Activated CD8-positive, alpha-beta memory T cell treated with anti-CD3 and anti-CD28 coated beads, Interleukin-2, amount 50 U/mL, for 48 hours (primary cell): ENCODE measurements at places on chromosomes 16 and 17.
A peak's percentile ranks its signal among the peaks of the same experiment; 100 is the strongest.

GRCh38 chr17:76531486-76532038 is 5.9 kb downstream of the CYGB start:
- no peak for DNase-seq

GRCh38 chr17:48593126-48593829 is at the start of gene HOXB5:
TSS of gene HOXB5 (minus strand) at chr17:48593779. CDS start at chr17:48593682, 97 bp downstream.
- DNase-seq = no peak

GRCh38 chr17:661509-661908 is 53.1 kb downstream of the VPS53 start:
- DNase-seq = no peak

- DNase-seq = no peak
These were observed 62.0 kb downstream of the RPH3AL start for GRCh38 chr17:290626-291025.

DNA sequence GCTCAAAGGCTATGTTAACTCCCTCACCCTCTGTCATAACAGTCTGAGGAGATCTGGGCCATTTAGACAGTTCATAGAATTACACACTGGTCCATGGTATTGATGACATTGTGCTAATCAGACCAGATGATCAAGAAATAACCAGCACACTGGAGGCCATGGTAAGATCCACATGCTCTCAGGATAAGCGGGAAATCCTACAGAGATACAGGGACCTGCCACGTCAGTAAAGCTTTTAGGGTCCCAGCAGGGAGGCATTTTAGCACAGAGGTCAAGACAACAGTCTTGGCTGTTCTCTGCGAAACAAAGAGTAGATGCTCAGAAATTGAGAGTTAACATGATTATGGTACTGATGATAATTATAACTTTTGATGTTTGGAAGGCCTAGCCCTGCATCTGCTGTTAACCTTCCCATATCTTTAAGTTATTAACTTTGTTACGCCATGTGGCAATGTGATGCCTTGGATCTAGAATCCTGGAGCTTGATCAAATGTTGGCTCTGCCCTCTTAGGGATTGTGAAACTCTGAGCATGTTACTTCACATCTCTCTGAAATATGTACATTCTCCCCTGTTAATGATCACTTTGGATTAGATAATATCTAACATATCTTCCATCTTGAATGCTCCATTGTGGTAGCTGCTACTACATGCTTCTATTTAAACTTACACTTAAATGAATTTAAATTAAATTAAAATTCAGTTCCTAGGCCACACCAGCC is 172.0 kb upstream of the SOX9 start:
- no peak for DNase-seq

- DNase-seq = peak; percentile 47
These were observed 16.3 kb upstream of the MAP3K14 start for GRCh38 chr17:45332989-45333701.

DNA sequence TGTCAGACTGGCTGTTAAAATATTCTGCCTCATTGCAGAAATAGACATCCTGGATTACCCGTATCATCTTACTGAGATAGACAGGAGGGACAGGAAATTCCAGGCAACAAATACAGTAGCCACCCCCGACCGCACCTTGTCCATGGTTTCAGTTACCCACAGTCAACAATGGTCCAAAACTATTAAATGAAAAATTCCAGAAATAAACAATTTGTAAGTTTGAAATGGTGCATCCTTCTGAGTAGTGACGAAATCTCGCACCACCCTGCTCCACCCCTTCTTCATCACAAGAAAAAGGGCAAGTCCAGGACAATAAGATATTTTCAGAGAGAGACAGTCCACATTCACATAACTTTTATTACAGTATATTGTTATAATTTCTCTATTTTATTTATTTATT is 23.6 kb upstream of the PRSS54 start:
- DNase-seq = no peak

DNA sequence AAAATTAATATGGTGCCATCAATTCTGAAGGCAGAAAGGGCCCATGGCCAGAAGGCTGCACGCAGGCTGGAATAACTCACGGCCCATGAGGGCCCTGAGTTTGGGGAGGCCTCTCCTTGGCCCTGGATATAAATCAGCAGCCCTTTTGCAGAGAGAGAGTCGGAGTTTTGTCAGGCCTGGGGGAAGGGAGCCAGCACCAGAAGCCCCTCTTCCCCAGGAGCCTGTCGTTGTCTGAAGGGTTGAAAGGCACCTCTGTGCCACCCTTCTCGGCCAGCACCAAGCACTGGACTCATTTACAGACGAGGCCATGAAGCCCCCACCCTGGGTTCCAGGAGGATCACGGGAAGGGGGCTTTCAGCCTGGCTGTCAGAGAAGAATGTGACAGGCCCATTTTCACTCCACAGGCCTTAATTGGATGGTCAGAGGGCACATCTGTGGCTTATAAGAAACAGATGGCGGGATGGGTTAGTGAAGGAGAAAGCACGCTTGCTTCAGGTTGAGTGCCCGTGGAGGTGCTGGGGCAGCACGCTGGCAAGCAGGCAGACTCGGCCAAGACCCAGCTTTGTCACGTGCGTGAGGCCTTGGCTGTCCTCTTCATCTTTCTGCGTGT is 140.6 kb downstream of the CLEC16A start:
- no peak for DNase-seq

GRCh38 chr17:27526604-27527002 is 70.4 kb downstream of the KSR1 start:
- no peak for DNase-seq

- no peak for DNase-seq
These were observed 1.4 kb downstream of the SLC4A1 start for GRCh38 chr17:44266402-44267164.

GRCh38 chr17:81453076-81453475 is 57.8 kb downstream of the BAHCC1 start:
- DNase-seq = no peak

- DNase-seq = no peak
These were observed 82.2 kb upstream of the CDH13 start for GRCh38 chr16:82544378-82545160.

DNA sequence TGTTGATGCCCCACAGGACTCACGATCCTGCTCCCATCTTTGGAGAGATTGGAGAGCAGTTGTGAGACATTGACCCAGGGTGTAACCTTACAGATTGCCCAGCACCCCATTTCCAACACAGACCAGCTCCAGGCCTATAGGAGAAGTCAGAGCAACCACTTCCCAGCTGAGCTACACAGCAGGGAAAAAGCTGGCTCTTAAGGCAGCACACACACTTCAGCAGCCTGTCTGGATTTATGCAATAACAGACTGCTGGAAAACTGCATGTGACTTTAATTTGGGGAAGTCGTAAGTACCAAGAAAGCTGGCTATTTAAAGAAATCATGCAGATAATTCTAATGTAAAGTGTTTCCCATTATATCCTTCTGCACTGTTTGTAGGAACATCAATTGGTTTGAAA is 30.8 kb downstream of the NOG start:
- no peak for DNase-seq

DNA sequence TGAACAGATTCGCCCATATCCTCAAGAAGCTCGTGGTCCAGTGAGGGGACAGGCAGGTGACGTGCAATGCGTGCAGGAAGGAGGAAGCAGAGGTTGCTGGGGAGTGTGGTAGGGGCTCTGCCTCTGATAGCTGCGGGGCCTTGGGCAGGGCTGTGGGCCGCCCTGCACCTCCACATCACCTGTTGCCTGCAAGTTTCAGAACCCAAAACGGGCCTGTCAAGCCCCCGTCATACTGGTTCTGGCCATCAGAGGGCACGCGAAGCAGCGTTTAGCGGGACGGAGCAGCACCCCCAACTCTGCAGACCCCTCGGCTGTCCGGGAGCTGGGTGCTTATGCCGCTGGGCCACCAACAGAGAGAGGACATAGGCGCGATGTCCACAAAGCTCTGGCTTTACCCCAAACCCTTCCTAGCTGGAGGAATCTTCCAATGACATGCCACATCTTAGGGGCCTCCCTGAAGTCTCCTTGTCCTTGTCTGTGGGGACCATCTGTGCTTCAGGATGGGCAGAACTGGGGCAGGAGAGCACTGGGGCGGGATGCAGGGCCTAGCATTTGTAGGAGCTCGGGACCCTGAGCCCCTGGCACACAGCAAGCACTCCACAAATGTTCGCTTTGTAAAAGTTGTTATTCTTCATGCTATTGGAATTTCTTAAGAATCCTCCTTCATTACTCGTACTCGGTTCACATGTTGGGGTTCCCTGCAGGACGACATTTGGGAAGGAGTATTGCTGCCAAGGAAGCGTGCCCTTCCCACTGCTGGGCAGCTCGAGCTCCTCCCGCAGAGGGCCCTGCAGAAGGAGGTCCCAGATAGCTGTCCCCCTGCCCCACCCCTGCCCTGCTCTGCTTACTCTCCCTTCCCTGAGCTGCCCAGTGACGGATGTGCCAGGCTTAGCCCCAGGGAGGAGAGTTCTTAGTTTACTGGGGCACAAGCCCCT is 64.3 kb downstream of the CNGB1 start:
- DNase-seq = peak; percentile 64

DNA sequence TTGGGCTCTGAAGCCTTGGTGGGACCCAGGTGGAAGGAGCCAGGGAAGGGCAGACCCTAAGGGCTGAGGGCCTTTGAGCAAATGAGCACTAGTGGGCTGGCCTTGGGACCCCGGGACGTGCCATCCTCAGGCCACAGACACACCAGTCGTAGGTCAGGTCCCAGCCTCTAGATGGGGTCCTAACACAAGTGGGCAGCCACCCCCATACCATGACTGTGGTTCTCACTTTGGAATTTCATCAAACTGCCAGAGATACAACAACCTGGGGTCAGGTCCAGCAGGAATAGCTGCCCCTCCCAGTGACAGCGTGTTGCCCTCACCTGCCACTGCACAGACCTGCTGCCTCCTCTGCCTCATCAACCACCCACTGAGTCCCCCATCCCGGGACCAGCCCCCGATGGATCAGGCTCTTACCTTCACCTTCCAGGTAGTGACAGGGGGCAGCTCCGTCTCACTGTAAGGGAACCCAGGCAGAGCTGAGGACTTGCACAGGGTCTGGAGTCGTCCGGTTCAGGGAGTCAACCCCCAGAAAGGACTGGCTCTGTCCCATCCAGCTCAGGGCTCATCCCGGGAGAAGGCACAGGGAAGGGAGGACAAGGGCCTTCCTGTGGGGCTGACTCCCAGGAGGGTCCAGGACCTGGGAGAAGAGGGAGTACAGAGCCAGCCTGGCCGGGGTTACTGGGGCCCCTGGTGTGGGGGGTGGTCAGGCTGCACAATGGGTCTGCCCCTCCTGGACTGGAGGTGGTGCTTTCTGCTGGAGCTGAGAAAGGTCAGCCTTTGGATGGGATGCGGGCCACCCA is 40.0 kb downstream of the LGALS9 start:
- DNase-seq = no peak

GRCh38 chr16:89873109-89873971 is at the start of gene TCF25:
TSS of gene TCF25 (plus strand) at chr16:89873592. CDS start at chr16:89873668, 76 bp downstream.
- peak; percentile 95 for DNase-seq

DNA sequence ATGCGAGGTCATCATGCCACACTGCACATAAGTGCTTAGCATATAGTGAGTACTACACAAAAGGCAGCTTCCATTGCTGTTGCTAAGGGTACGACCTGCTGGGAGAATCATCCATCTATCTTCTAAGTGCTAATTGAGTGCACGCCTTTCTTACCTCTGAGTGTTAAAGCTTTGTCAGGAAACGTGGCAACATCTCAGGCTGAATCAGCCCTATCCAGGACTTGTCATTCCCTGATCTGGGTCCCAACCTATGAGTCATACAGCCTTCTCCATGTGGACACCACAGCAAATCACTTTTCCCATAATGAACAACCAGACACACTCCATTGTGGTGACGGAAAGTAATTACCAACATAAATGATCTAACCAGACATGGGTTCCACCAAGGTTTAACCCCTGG is 201.1 kb upstream of the MAF start:
- no peak for DNase-seq

DNA sequence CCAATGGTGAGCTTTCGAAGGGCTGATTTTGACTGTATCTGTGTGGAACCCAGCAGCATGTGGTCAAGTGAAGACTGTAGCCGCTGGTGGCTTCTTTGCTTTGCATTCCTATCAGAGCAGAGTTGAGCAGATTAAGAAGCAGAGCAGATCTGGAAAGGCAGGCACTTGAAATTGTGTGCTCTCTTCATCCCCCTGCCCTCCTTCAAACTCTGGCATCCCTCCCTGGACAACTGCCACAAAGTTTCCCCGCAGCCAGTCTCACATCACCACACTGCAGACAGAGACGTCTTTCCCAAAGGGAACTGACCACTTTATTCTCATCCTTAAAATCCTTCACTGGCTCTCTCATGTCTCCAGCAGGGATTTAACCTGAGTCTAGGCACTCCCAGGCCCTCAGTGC is 237.1 kb upstream of the DYNLRB2 start:
- DNase-seq = no peak

DNA sequence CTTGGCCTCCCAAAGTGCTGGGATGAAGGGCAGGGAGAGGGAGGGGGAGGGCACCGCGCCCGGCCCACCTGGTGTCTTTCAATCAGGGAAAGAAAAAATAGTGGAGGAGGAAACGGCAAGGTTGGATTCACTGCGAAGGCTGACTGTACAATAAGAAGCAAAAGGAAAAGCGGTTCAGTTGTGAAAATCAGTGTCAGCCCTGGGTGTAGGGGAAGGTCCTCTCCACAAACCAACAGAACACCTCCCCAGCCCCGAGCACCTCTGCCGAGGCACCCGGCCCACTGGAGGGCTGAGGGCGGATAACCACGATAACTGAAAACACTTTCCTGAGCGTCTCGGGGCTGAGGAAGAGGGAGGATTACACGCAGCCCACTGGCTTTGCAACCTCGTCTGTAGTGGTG is 1.4 kb upstream of the SPG7 start:
- DNase-seq = peak; percentile 69

DNA sequence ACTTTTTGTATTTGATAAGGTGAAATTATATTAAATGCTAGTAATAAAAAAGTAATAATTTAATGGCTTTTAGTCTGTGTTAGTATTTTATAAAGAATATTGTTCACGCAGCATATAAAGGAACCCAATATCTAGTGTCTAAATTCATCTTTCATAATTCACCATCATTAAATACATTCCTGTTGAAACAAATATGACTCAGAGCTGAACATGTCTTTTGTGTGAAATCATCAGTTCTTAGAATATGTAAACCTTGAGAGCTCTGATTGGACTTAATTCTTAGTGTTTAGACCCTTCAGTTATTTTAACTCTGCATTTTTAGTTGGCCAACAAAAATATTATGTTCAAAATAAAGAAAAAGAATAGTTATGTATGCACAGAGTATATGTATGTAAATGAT is 71.8 kb downstream of the ABHD15 start:
- DNase-seq = no peak

DNA sequence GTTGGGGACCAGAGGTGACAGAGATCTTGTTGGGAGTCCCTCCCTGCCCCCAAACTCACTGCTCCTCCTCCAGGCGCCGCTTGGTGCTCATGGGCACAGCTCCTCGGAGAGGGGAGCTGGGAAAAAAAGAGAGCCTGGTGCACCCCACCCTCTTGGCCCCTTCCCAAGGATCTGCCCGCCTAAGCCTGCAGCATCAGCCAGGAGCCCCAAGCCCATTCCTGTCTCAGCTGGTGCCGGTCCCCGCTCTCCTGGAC is 400 bp downstream of the HCFC1R1 start:
- DNase-seq = no peak

DNA sequence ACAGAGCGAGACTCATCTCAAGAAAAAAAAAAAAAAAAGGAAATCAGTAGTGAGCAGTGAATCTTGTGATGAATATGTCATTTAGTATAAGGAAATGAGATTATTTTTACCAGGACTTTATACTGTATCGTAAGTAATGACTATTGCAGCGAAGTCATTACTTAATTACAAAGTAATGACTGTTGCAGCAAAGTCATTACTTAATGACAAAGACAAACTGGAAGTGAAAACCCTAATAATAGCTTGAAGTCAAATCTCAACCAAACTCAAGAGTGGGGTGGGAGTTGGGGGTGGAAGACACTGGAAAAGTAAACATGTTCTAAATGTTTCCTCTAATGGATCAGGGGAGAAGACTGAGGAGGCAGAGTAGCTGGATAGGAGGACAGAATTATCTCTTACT is 76.5 kb downstream of the ARHGAP44 start:
- no peak for DNase-seq

GRCh38 chr16:88753602-88754001 is 31.4 kb downstream of the PIEZO1 start:
- no peak for DNase-seq
